Body of pancreas (tissue), 4 donors: ENCODE measurements at places on chromosomes 2 and 18.

DNA sequence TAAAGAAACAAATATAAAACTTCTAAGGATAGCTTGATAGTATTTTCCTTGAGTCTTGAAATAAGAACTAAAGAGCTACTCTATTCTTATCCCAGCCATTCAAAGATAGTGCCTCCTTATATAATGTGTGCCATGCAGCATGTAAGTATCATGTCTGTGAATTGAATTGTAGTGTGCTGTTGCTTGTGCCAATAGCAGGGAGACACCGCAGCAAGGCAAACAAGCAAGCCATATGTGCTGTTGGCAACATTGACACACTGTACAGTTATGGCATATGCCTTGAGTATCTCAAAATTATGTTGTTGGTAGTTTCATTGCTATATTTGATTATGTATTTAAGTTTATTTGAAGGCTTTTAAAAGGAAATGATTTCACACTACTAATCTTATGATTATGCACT is 58.2 kb downstream of the ERBB4 start:
- H3K36me3 ChIP-seq = no peaks in the 10 kb centered on the region
- DNase-seq = no peak
- no peak overlapping the region for H3K4me3 ChIP-seq
- no peak overlapping the region for H3K27ac ChIP-seq

DNA sequence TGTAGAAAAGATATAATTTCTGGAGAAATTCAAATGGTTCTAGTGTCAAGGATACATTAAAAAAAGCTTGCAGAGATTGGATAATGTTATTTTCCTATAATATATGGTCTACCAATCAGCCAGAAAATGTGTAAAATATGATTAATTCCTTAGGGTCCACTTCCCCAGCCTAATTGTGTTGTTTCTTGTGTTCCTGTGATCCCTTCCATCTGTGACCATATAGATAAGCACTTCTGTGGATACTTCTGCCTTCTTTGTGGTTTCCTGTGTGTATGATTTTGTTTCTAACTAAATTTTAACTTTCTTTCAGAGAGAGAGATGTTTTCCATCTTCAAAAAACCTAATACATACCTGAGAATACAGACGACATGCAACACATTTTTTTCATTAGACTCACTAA is 367.1 kb upstream of the PIK3C3 start:
- H3K36me3 ChIP-seq = no peaks in the 10 kb centered on the region
- no peaks in the 10 kb centered on the region for H3K4me1 ChIP-seq
- no peak overlapping the region for H3K27ac ChIP-seq

- no peak for DNase-seq
- H3K4me1 ChIP-seq = peaks cover 6% of the 10 kb centered on the region
- no peak overlapping the region for H3K4me3 ChIP-seq
- H3K36me3 ChIP-seq = no peaks in the 10 kb centered on the region
- H3K27ac ChIP-seq = peak overlapping the region; percentile 37
Observed at GRCh38 chr2:222835143-222835822, 25.6 kb upstream of the ACSL3 start.

DNA sequence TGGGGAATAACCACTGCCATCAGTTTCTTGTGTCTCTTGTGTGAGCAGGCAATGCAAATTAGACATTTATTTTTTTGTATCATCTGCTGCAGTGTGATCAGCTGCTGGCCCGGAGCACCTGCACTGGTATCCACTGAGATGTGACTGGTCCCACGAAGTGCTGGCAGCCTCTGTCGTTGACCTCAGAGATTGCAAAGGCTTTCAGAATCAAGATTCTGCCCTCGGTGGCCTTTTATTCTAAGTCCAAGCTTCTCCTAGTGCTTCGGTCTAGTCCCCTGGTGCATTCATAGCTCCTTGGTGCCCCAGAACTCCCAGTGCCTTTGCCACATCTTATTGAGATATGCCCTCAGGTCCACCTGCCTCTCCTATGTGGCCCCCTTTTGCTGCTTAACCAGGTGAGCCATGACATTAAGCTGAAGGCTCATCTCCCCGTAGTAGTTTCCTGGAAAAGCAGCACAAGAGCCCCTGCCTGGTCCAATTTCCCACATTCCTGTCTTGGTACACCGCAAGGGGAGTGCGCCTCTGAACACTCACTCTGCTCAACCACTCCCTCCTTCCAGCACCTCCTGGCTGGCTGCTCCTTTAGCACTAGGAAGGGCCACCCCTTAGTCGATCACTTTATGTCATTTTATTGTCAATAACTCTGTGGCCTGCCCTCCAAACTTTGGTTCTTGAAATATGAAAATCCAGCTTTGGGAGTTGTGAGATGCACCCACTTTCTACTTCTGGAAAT is 27.1 kb upstream of the MARCO start:
- H3K27me3 ChIP-seq = no peaks in the 10 kb centered on the region
- H3K4me3 ChIP-seq = no peak overlapping the region
- no peak overlapping the region for H3K27ac ChIP-seq
- H3K36me3 ChIP-seq = no peaks in the 10 kb centered on the region

DNA sequence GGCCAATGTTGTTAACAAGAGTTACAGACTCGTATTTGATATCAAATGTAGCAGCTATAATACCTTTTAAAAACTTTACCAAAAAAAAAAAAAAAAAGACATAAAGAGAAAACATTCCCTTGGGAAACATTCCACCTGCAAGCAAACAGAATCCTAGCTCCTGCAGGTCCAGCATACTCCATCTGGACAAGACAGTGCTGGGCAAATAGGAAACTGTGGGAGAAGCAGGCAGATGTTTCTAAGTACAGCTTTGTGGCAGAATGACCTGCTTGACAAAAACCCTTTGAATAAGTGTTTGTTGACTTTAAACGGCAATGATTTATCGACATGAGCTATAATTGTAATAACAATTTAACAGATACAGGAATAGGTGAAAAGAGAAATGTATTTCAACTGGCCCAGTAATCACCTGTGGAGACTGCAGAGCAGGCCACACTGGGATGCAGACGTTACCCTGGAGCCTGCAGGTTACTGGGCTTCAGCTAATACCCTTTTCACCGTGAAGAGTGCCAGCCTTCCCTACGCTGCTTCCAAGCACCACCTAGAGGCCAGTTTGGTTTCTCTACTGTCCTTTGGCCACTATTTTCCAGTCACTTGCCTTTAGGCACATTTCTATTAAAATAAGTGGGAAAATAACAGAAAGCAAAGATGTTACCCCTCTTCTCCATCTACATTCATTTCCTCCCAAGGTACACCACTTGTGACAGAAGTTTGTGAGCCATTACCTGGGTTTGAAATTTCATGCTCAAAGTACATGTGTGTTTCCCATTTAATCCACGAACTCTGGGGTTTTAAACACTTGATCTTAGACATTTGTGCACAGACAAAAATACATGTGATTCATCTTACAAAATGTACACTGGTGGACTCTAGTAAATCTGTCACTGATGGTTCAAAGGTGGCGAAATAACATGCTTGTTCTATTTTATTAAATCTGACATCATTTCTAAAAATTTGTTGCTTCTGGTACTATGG is 96.9 kb upstream of the ZNF397 start:
- peaks cover 12% of the 10 kb centered on the region for H3K4me1 ChIP-seq
- H3K27me3 ChIP-seq = no peaks in the 10 kb centered on the region
- peak; percentile 64 for DNase-seq
- H3K36me3 ChIP-seq = no peaks in the 10 kb centered on the region

GRCh38 chr2:119960821-119961220 is 52.1 kb upstream of the EPB41L5 start:
- H3K36me3 ChIP-seq = peaks cover 2% of the 10 kb centered on the region
- H3K27me3 ChIP-seq = no peaks in the 10 kb centered on the region
- no peak overlapping the region for H3K4me3 ChIP-seq
- H3K4me1 ChIP-seq = no peaks in the 10 kb centered on the region
- no peak overlapping the region for H3K27ac ChIP-seq
- DNase-seq = no peak

- H3K27me3 ChIP-seq = no peaks in the 10 kb centered on the region
- no peaks in the 10 kb centered on the region for H3K4me1 ChIP-seq
Observed at GRCh38 chr2:160974803-160975202, 185.4 kb upstream of the TANK start.

DNA sequence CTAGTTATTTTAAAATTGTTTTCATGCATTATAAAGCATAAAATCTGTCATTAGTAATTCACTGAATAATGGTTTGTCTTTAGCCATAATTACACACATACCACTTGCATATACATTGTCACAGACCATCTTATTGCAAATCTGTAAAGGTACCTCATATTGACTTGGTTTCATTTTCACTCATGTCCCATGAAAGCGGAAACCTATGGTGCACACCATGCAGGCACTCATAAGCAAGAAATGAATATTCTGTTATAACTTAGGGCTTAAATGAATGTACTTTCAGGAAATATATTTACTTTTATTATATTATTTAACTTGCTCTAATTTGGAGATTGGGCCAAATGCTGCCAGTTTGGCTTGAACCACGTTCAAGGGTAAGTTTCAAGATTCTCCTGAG is 29.2 kb upstream of the STK17B start:
- no peak overlapping the region for H3K4me3 ChIP-seq
- no peak for DNase-seq
- H3K27ac ChIP-seq = no peak overlapping the region
- no peaks in the 10 kb centered on the region for H3K4me1 ChIP-seq
- no peaks in the 10 kb centered on the region for H3K27me3 ChIP-seq
